PC-9 (cell line): ENCODE measurements at places on chromosomes 12 and 14. TPM values are rescaled to one million over a fixed set of nuclear protein-coding genes. Genes with fewer than 3 reads are reported as not detected.

- H3K27ac ChIP-seq, result no peak overlapping the region
- H3K4me1 ChIP-seq, result no peaks in the 10 kb centered on the region
- H3K27me3 ChIP-seq, result no peaks in the 10 kb centered on the region
- DNase-seq, result no peak
- H3K36me3 ChIP-seq, result no peaks in the 10 kb centered on the region
Measured at GRCh38 chr12:77488041-77488620, 342.6 kb upstream of the NAV3 start.

- peak overlapping the region; percentile 80 for H3K27ac ChIP-seq
- no peak for DNase-seq
- H3K36me3 ChIP-seq, result no peaks in the 10 kb centered on the region
- no peaks in the 10 kb centered on the region for H3K27me3 ChIP-seq
- H3K4me3 ChIP-seq, result 0 out of 2 replicates have a peak overlapping the region, but pooled peaks have one; percentile 15
Measured at GRCh38 chr12:27771481-27772327, 8.3 kb upstream of the KLHL42 start.

DNA sequence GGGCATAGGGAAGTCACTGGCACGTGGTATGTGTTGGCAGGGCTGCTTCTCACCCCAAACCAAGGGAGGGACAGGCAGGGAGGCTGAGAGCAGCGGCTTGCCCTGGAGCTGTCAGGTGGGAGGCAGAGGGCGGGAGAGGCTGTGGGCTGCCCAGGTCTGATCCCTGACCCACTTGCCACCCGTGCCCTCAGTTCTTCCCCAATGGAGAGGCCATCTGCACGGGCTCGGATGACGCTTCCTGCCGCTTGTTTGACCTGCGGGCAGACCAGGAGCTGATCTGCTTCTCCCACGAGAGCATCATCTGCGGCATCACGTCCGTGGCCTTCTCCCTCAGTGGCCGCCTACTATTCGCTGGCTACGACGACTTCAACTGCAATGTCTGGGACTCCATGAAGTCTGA is 4.7 kb downstream of the GNB3 start:
- no peak overlapping the region for H3K27ac ChIP-seq
- no peak for DNase-seq
- no peaks in the 10 kb centered on the region for H3K36me3 ChIP-seq
- H3K27me3 ChIP-seq, result no peaks in the 10 kb centered on the region

DNA sequence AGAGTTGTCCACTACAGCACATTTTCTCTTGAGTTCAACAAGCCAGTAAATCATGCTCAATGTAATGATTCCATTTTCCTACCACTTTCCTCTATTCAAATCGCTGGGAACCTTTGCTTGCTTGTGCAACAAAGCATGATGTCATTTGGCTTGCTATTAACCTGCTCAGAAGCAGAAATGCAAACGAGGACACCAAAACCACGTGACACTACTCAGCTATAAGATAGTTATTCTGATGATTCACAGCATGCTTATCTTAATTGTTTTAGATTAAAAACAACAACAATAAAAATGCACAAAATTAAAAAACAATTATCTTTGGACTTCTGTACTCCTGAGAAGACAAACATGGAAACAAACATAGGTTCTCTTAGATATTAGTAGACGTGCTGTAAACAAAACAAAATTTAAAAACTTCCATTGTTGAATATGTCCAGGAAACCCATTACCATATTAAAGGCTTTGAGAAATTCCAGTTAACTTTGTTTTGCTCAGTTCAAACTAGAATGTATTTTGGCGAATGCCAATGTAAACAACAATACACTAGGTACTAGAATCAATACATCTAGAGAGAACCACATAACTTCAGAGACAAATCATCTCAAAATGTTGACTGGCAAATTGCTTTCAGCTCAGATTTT is 77.5 kb upstream of the KRAS start:
- 0 out of 2 replicates have a peak, but pooled peaks cover 1% of the 10 kb centered on the region for H3K4me1 ChIP-seq
- H3K4me3 ChIP-seq, result no peak overlapping the region
- H3K36me3 ChIP-seq, result no peaks in the 10 kb centered on the region
- DNase-seq, result no peak
- no peaks in the 10 kb centered on the region for H3K27me3 ChIP-seq
- no peak overlapping the region for H3K27ac ChIP-seq

DNA sequence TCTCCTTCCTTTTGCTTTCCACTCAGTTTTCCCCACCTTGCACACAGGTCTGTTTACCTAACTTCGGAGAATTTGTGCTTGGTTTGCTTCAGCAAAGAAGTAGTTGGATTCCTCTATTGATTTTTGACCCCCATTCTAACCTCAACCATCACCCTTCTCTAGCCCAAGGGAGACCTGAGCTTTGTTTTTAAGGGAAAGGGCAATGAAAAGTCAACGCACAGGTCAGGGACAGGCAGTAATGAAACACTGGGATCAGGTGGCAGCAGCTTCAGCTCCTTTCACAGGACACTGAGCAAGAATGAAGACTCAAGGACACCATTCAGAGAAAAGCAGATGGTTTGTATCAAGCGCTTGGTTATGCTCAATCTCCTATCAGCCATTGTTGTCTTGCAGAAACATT is 46.9 kb upstream of the KRR1 start:
- DNase-seq, result no peak
- H3K36me3 ChIP-seq, result no peaks in the 10 kb centered on the region
- H3K4me1 ChIP-seq, result peaks cover 33% of the 10 kb centered on the region
- H3K4me3 ChIP-seq, result no peak overlapping the region
- no peak overlapping the region for H3K27ac ChIP-seq
- H3K27me3 ChIP-seq, result no peaks in the 10 kb centered on the region

DNA sequence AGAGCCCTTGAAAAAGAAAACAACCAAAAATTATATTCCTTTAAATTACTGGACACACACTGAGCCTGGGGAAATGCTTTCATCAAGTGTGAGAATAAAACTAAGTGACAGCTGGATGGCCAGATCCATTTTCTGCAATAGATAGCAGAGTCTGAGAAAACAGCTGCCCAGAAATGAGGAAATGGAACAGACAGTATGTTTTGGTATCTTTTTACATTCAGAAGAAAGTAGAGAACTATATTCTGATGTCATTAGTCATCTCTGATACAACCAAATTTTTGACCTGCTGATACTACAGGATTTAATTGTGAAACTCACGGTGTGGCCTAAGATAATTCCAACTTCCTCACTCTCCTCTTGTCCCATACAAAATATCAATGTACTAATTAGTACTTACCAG is 78.2 kb downstream of the HMGA2 start:
- no peak for DNase-seq
- H3K36me3 ChIP-seq, result peaks cover 9% of the 10 kb centered on the region; the same call in 1 of the 2 replicates

DNA sequence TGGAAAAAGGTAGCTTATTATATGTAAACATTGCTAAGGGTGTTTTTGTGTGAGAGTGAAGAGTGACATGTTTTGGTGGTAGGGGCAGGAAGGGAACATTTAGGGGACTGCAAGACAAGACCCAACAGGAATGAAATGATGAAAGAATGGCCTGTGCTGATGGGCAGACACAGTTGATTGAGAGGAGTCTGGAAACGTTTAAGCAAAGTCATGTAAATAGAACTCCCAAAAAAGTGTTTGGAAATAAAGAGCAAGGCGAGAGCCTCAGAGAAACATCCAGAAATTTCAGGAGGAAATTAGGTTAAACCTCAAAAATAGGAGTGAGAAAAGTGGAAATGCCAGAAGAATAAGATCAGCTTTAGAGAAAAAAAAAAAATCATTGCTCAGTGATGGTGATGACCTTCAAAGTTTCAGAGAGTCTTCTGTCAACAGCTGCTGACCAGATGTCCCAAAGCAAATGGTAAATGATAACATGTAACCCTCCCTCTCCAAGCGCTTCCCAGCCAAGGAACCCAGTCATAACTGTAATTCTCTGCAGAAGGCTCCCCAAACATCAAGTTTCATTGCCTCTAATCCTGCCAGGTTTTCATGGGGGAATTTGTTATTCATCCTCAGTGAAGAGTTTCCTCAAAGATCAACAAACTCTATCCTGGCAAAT is 223.2 kb upstream of the FAR2 start:
- no peaks in the 10 kb centered on the region for H3K36me3 ChIP-seq
- no peak for DNase-seq
- H3K4me1 ChIP-seq, result no peaks in the 10 kb centered on the region
- no peak overlapping the region for H3K27ac ChIP-seq

GRCh38 chr14:25680934-25681333 is 631.0 kb upstream of the STXBP6 start:
- no peaks in the 10 kb centered on the region for H3K4me1 ChIP-seq
- no peak overlapping the region for H3K27ac ChIP-seq
- no peaks in the 10 kb centered on the region for H3K36me3 ChIP-seq
- DNase-seq, result no peak

DNA sequence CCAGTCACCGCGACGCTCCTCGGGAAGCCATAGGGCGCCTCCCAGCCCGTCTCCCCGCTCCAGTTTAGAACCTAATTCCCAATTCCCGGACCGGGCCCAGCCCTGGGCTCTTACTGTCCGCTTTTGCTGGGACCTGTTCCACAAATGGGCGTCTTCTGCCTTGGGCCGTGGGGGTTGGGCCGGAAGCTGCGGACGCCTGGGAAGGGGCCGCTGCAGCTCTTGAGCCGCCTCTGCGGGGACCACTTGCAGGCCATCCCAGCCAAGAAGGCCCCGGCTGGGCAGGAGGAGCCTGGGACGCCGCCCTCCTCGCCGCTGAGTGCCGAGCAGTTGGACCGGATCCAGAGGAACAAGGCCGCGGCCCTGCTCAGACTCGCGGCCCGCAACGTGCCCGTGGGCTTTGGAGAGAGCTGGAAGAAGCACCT is 797 bp downstream of the UNG start:
- peaks cover 12% of the 10 kb centered on the region for H3K4me1 ChIP-seq
- no peaks in the 10 kb centered on the region for H3K27me3 ChIP-seq
- no peak for DNase-seq
- no peak overlapping the region for H3K27ac ChIP-seq

DNA sequence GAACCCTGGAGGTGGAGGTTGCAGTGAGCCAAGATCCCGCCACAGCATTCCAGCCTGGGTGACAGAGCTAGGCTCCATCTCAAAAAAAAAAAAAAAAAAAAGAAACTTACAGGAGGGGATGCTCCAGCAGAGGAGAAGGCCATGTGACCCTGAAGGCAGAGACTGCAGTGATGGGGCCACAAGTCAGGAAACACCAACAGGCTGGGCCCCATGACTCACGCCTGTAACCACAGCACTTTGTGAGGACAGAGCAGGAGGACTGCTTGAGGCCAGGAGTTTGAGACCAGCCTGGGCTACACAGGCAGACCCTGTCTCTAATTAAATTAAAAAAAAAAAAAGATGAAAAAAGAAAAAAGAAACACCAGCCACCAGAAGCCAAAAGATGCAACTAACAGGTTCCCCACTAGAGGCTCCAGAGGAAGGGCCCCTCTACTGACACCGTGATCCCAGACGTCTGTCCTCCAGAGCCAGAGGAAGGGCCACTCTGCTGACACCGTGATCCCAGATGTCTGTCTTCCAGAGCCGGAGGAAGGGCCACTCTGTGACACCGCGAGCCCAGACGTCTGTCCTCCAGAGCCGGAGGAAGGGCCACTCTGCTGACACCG is 9.1 kb upstream of the GLT1D1 start:
- no peak overlapping the region for H3K27ac ChIP-seq
- no peak for DNase-seq
- no peak overlapping the region for H3K4me3 ChIP-seq
- no peaks in the 10 kb centered on the region for H3K4me1 ChIP-seq
- H3K27me3 ChIP-seq, result peaks cover 48% of the 10 kb centered on the region

- H3K27ac ChIP-seq, result no peak overlapping the region
- peaks cover 23% of the 10 kb centered on the region for H3K4me1 ChIP-seq
- H3K36me3 ChIP-seq, result no peaks in the 10 kb centered on the region
- no peak overlapping the region for H3K4me3 ChIP-seq
- DNase-seq, result peak; percentile 15
Measured at GRCh38 chr12:5171701-5172100, 128.0 kb downstream of the KCNA5 start.

DNA sequence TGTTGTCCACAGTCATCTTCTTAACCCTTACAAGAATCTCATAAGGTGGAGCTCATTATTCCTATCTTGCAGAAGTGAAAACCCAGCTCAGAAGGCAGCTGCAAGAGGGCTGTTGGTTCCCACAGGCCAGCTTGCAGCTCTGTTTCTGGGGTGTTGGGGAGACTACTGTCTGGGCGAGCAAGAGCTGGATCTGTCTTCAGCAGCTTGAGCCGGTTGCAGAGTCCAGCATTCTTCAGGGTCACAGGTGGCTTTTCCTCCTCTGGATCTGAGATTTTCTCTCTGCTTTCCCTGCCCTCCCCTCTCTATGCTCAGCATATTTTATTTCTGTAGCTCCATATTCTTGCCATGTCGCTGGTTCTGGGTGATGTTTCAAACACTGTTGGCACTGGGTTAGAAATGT is 87.4 kb downstream of the PAPOLA start:
- no peaks in the 10 kb centered on the region for H3K4me1 ChIP-seq
- H3K4me3 ChIP-seq, result no peak overlapping the region
- no peak overlapping the region for H3K27ac ChIP-seq
- H3K27me3 ChIP-seq, result peaks cover 13% of the 10 kb centered on the region; the same call in 1 of the 2 replicates
- no peaks in the 10 kb centered on the region for H3K36me3 ChIP-seq
- no peak for DNase-seq

- DNase-seq, result no peak
- no peak overlapping the region for H3K27ac ChIP-seq
Measured at GRCh38 chr14:58296726-58297125, 1.6 kb upstream of the ARID4A start.

GRCh38 chr12:6866920-6867412 is 365 bp upstream of the TPI1 start:
- no peak overlapping the region for H3K27ac ChIP-seq
- H3K27me3 ChIP-seq, result no peaks in the 10 kb centered on the region
- DNase-seq, result no peak
- peak overlapping the region; percentile 97; the same call in 1 of the 2 replicates for H3K4me3 ChIP-seq
- peaks cover 29% of the 10 kb centered on the region for H3K4me1 ChIP-seq

- no peak for DNase-seq
- no peak overlapping the region for H3K27ac ChIP-seq
- H3K36me3 ChIP-seq, result no peaks in the 10 kb centered on the region
- no peaks in the 10 kb centered on the region for H3K4me1 ChIP-seq
Measured at GRCh38 chr12:120861074-120861795, 42.9 kb downstream of the SPPL3 start.

HCFC2 gene
- total RNA-seq, result 2.4 and 3.3 TPM in 2 replicates

SERPINA4 gene
- total RNA-seq, result not detected in 2 replicates

NPFF gene
- not detected in 2 replicates for total RNA-seq

LRIG3 gene
- total RNA-seq, result 8.8 and 10.6 TPM in 2 replicates
